ENCODE measurements at places on chromosomes 7 and 10.

DNA sequence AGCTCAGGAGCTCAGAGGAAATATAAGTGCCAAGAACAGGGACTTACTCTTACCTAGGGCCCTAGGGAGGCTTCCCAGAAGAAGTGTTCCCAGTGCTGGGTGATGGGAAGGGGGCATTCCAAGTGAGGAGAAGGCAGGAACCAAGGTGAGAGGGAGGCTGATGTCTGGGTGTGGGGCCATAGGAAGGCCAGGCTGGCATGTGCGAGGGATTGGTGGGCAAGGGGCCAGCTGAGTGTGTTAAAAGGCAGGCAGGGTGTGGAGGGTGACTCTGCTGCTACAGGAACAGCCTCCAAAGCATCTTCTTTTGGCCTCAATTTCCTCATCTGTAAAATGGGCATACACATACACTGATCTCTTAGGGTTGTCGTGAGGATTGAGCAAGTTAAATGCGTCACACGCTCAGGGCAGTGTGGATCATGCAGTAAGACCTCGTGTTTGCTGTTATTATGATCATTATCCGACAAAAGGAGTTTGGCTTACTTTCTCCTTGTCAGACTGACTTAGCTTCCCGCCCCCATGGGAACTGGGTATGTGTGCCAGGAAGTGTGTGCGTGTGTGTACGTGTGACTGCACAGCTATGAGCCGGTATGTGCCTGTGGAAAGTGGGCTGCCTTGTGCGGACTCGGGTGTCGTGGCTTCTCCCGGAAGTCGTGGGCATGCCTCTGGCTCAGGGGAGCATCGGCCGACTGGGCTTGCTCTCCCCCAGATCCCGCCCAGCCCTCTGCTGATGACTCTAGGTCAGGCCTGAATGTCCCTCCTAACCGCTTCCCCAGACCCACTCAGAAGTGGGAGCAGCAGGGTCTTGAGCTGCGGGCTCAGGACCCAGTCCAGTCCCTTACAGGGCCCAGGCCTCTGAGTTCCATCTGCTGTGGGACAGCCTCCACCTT, 59.6 kb downstream of the NEURL1 start:
- no peak for DNase-seq

DNA sequence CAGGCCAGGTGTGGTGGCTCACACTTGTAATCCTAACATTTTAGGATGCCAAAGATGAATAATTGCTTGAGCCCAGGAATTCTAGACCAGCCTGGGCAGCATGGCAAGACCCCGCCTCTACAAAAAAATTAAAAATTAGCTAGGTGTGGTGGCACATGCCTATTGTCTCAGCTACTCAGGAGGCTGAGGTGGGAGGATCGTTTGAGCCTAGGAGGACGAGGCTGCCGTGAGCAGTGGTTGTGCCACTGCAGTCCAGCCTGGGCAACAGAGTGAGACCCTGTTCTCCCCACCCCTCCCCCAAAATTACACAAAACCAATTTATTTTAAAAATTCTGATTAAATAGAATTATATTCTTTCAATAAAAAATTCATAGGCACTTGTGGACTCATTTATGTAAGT, 39.0 kb downstream of the ABCB1 start:
- DNase-seq = no peak

DNA sequence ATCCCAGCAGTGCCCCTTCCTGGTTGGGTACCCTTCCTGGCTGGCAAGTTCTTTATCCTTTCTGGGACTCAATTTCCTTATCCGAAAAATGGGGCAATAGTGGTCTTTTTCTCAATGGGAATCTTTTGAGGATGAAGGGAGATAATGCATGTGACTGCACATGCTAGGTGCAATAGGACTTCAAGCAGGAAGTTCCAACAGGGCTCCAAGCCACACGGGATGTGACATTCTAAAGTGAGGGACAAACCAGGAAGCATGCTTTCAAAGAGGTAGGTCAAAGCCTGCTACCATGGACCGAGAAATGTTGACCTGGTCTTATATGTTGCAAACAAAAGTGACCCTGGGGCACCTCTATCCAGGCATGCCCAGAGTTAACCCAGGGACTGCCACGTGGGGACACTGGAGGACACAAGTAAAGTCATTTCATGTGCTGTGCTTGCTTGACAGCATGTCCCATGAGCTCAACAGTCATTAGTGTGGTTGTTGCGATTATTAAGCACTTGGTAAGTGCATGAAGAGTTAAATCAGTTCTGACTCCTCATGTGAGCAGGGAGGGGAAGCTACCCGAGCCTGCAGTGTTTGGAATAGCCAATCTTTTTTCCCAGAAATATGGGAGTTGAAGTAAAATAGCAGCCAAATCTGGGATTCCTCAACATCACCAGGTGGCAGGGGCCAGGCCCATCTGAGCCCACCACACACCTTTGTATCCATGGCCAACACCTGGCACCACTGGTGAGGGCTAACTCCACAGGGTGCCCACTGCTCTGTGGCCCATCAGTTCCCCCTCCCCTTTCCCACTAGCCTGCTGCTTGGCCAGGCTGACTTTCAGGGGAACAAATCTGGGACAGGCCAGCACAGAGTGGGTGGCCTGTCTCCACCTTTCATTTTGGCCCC, 5.7 kb downstream of the ARHGAP22 start:
- no peak for DNase-seq

GRCh38 chr7:10085231-10085630, 888.4 kb upstream of the PHF14 start:
- no peak for DNase-seq

GRCh38 chr10:70267161-70267933, 16.5 kb downstream of the NPFFR1 start:
- peak; percentile 81 for DNase-seq

- DNase-seq = no peak
Observed at GRCh38 chr7:96685353-96685752, 24.3 kb downstream of the SEM1 start.

GRCh38 chr10:260819-261429, 125.7 kb downstream of the ZMYND11 start:
- DNase-seq = no peak

DNA sequence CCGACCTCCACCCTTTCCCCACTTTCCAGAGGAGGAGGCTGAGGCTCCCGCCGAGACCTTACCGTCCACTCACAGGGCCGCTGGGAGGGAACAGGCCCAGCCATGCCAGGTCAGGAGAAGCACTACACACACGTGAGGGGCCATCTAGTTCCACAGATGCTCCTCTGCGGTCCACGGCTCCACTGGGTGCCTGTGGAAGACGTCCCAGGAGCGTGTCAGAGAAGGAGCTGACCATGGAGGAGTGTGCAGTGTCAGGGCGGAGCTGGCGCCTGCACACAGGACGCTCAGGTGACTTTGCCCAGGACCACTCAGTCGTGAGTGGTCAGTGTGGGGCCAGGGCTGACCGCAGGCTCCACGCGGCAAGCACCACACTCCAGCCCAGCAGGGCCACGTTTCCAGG, 8.0 kb upstream of the SHH start:
- no peak for DNase-seq

- DNase-seq = no peak
Observed at GRCh38 chr10:65416094-65416493, 1509.7 kb upstream of the LRRTM3 start.

- peak; percentile 44 for DNase-seq
Observed at GRCh38 chr10:45373576-45374349, at the start of gene ALOX5. Gene ALOX5 (plus strand): TSS chr10:45374216. CDS start chr10:45374280, 64 bp downstream.

DNA sequence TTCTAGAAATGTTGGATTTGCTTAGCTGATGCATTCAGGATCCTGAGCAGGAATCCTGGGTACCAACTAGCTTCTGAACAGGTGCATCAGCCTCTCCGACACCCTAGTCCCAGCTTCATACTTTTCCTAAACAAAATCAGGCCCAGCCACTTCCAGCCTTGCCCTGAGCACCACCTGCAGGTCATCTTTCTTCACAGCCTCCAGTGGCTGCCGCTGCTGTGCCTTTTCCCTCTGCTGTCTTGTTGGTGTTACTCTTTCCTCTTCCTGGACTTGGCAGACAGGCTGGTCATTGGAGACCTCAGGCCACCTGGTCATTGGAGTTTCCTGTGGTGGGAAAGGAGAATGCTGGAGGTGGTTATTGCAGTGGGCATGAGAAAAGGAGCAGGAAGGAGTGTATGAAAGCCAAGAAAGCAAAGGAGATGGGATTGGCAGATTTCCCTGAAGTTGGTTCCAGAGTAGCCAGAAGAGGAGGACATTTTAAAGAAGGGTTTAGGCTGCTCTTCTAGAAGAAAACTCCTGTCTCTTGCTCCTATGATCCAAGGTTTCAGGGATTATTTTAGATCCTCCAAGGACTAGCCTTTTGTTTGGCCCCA, 48.2 kb upstream of the NFKB2 start:
- peak; percentile 35 for DNase-seq

- no peak for DNase-seq
Observed at GRCh38 chr7:112649560-112649959, 140.6 kb downstream of the TMEM168 start.

DNA sequence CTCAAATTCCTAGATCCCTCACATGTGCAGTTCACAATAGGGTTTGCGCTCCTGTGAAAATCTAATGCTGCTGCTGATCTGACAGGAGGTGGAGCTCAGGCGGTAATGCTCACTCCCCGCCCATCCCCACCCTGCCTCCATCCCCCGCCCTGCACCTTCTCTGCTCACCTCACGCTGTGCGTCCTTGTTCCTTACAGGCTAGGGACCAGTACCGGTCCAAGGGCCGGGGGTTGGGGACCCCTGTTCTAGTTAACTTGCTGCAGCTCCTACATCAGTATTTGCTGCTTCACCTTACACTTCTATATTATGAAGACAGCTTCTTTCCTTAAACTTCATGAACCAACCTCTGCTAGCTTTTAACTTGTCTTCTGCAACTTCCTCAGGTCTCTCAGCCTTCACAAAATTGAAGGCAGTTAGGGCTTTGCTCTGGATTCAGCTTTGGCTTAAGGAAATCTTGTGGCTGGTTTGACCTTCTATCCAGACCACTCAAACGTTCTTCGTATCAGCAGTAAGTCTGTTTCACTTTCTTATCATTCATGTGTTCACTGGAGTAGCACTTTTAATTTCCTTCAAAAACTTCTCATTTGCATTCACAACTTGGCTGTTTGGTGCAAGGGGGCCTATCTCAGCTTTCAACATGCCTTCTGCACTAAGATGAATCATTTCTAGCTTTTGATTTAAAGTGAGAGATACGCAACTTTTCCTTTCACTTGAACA, 1.7 kb upstream of the TNKS2 start:
- no peak for DNase-seq

- DNase-seq = no peak
Observed at GRCh38 chr10:103334567-103334966, 16.4 kb downstream of the PCGF6 start.

GRCh38 chr10:70584909-70585544, 17.5 kb downstream of the PRF1 start:
- no peak for DNase-seq

DNA sequence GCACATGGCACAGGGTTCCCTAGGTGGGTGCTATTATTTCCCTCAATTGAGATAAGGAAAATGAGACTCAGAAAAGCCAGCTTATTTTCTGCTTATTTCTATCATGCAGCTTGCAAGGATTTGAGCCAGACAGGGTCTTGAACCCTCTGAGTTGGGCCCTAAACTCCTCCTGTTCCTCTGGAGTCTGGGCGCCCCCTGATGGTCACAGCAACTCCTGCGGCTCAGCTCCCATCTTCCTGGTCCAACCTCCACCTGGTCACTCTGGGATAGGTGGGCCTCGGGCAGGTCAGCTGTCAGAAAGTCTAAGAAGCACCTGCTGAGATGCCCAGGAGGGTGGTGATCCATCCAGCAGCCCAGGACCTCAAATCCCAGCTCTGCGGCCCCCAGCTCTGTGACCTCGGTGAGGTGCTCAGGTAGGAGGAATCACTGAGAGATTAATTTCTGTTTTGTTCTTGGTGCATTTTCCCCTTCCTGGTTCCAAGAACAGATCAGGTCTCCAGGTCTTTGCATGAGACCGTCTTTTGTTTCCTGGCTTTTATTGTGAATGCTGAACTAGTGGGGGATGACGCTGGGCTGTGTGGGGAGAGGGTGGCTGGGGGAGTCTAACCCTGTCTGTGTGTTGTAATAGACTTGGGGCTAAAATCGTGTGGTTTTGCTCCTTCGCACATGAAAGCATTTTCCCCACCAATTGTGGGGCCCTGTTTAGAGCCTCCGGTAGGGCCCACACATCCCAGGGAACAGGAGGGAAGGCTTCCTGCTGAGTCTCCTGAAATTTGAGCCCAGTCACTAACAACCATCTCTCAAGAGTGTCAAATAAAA, 32.8 kb downstream of the TMEM130 start:
- peak; percentile 4 for DNase-seq

DNA sequence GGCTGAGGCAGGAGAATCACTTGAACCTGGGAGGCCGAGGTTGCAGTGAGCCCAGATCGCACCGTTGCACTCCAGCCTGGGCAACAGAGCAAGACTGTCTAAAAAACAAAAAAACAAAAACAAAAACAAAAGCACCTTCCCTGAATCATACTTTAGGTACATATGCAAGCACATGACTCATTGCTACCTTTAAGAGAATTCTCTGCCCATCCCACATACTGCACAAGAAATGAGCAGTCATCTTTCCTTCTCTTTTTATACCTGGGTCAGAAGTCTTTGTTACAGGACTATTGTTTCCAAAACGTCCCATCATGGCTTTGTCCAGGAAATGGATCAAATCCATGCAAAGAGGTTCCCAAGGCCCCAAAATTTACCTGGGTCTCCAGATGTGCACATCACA, 21.5 kb upstream of the AKR1B10 start:
- DNase-seq = no peak

GRCh38 chr10:51877636-51878035, 178.2 kb upstream of the CSTF2T start:
- no peak for DNase-seq

DNA sequence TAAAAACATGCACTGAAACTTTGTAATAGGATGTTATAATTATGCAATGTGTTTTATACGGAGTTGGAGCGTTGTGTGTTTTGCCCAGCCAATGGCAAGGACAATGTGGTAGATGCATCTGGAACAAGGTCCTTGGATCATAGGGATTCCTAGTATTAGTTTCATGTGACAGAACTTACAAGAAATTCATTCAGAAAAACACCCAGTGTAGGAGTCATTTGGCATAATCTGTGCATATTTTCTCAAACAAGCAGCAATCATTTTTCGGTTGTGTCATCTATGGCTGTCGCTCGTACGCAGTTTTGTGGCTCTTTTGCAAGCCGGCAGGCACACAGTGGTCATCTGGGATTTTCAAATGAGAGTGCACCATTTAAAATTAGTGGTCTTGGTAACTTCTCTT, 19.8 kb downstream of the CREB5 start:
- no peak for DNase-seq

DNA sequence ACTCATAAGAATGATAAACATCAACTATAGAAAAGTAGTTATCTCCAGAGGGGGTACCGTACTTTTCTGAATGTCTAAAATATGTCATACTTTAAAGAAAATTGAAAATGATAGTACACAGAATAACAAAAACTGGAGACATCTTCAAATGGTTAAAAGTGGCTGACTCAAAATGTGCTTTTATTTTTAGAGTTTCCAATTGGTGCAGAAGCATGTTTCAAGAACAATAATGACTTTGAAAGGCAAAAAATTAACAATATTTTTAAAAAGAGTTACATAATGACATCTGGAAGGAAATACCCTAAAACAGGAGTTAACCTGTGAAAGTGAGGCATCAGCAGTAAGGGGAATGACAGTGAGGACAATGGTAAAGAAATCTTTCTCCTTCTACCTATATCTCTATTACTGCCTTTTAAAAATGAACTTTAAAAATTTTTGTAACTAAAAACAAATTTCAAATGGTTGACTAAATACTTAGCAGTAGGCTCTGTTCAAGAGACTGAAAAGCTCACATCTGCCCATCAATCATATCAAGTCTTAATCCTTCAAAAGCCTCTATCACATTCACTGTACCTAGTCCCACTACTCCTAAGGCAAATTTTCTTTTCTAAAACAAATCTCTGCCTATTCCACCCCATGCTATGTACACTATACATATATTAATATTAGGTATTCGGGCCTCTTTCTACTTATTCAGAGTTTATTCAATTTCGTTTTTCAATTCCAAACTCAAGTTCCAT, 3.0 kb downstream of the ASZ1 start:
- DNase-seq = no peak

Measured in MG63 (cell line).